ENCODE measurements at places on chromosomes 12 and 14.

GRCh38 chr14:22847661-22848341 is 11.4 kb downstream of the MMP14 start:
- DNase-seq = no peak

- DNase-seq = no peak
Observed at GRCh38 chr12:12600659-12601058, 11.0 kb upstream of the CREBL2 start.

GRCh38 chr14:64117671-64118402 is 176.3 kb downstream of the ESR2 start:
- no peak for DNase-seq

GRCh38 chr12:116226026-116226425 is 51.5 kb downstream of the MED13L start:
- no peak for DNase-seq

DNA sequence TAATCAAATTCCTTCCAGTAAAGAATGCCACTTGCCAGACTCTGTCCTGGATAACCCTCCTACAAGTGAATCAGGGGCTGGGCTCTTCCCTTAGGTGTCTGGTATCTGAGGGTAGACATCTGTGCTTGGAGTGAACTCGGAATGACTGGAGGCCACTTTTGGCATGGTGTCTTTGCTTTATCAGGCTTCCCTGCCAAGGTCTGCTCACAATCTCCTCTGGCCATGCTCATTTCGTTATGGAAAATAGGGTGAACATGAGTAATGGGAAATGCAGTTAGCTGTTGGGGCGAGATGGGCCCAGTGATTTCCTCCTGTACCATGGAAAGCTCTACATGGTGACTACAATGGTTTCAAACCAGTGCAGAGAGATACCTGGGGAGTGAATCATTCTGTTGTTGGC is 212.9 kb downstream of the NRXN3 start:
- no peak for DNase-seq

DNA sequence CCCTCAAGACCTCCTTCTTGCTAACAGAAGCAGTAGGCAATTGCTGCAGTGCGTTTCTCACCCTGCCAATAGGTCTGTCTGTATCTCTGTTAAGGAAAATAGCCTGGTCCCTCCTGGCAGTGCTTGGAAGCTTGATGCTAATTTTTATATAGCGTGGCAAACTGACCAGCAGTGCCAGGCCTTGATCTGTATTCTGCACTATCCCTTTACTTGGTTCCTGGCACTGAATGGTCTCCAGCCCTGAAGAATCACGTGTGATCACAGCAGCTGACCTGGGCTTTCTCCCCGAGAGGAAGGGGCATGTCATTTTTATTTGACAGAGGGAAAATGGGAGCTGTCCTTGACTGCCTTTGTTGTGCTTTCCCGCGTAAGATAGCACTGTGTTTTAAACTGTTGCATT is 48.7 kb upstream of the TRAF3 start:
- DNase-seq = no peak

DNA sequence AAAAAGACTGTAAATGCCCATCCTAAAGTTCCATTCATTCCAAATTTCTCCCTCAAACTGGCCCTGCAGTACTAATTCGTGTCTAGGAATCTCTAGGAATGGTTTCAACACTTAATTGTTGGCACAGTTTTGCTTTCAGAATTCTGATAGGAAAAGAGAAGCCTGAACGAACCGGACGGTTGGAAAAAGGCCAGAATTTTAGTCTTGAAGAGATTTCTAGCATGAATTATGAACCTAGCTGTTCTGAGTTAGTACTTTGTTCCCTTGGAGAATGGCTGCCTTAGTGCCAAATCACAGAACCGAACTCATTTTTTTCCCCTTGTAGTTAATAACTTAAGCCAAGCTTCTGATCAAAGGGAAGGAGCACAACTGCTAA is 262.6 kb downstream of the ADAMTS20 start:
- no peak for DNase-seq

- DNase-seq = no peak
Observed at GRCh38 chr12:103799857-103800771, 40.9 kb downstream of the NT5DC3 start.

- no peak for DNase-seq
Observed at GRCh38 chr12:70605976-70606375, 31.3 kb downstream of the PTPRB start.

- DNase-seq = no peak
Observed at GRCh38 chr14:69262516-69262915, 2.6 kb downstream of the GALNT16 start.

GRCh38 chr14:102094101-102094500 is 7.3 kb upstream of the HSP90AA1 start:
- no peak for DNase-seq

- no peak for DNase-seq
Observed at GRCh38 chr12:109847142-109847735, 14.0 kb upstream of the TRPV4 start.

DNA sequence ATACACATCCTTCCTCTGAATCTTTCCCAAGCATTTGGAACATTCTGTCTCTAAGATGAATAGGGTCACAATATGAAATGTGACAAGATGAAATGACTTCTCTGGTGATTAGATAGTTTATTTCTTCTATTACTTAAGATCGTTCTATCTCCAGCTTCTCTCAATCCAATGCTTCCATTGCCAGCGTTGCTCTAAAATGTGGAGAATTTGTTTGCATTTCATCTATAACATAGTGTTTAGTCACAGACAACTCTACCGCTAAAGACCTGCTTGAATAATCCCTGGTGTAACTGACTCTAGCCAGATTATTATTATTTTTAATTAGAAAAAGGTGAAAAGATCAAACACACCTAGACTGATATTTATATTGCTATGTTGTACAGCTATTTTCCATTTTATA is 184.7 kb upstream of the PRICKLE1 start:
- DNase-seq = no peak

DNA sequence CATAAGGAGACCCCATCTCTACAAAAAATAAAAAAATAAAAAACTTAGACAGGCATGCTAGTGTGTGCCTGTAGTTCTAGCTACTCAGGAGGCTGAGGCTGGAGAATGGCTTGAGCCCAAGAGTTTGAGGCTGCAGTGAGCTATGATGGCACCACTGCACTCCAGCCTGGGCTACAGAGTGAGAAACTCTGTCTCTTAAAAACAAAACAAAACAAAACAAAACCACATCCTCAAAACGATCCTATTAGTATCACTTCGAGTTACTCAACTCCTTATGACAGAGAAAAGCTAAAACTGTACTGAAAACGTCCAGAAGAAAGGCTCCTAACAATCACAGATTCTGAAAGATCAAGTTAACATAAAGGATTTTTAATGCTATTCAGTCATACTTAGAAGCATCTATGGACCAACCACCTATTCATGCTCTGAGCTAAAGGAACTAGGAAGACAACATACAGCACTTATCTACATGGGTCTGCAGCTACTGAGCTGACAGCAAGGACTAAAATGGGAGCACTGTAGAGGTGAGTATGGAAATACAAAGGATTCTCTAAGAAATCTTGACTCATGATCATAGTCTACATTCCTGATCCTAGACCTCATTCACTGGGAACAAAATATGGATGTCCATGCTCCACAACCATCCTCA is 75.3 kb upstream of the DUSP6 start:
- DNase-seq = peak; percentile 8
